ENCODE measurements at places on chromosomes 12 and 14.

DNA sequence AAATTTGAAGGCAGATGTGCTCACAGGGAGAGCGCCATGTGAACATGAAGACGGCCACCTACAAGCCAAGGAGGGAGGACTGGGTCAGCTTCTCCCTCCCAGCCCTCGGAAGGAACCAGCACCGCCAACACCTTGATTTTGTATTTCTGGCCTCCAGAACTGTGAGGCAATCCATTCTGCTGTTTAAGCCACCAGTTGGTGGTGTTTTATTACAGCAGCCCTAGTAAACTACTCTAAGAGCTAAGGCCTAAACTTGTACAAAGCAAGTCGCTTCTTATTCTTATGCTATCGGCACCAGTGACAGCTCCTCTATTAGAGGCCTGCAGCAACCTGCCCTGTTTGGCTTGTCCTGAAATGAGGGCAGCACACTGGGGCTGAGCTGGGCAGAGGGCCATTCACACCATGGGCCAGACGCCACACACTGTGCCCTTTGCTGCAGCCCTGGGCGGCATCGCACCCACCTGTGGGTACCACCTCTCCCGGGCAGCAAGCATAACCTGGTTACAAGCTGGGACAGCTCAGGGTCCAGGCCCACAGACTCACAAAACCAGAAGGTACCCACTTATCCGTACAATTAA is 62.7 kb downstream of the NOS1 start:
- no peak for DNase-seq

GRCh38 chr12:96989916-96990315 is 82.9 kb downstream of the NEDD1 start:
- no peak for DNase-seq

- no peak for DNase-seq
These were observed 260.7 kb upstream of the NOS1 start for GRCh38 chr12:117622087-117622486.

DNA sequence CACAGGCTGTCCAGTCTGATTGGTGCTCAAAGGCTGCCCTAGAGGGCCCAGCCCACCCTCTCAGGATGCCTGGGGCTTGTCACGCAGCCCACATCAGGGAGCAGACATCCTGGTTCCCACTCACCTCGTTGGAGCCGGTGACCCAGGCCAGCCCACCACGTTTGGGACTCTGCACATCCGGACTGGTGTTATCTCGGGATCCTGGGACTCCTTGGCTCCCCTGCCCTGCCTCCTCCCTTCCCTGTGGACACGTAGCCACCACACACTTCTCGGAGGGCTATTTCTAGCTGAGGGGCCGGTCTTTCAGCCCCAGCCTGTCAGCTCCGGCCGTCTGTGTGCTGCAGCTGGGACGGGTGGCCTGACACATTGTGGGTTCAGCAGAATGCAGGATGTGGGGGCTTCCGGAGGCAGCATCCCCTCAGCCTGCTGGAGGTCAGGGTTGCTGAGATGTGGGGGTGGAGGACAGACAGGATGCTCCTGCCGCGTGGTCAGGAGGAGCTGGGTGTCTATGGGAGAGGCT is 12.8 kb upstream of the FGF23 start:
- DNase-seq, result no peak

All from stimulated activated CD8-positive, alpha-beta memory T cell treated with anti-CD3 and anti-CD28 coated beads, Interleukin-12 subunit alpha, Interleukin-12 subunit beta, amount 100 ng/mL, for 4 hours (primary cell).